ENCODE measurements at places on chromosomes 2 and 18.

DNA sequence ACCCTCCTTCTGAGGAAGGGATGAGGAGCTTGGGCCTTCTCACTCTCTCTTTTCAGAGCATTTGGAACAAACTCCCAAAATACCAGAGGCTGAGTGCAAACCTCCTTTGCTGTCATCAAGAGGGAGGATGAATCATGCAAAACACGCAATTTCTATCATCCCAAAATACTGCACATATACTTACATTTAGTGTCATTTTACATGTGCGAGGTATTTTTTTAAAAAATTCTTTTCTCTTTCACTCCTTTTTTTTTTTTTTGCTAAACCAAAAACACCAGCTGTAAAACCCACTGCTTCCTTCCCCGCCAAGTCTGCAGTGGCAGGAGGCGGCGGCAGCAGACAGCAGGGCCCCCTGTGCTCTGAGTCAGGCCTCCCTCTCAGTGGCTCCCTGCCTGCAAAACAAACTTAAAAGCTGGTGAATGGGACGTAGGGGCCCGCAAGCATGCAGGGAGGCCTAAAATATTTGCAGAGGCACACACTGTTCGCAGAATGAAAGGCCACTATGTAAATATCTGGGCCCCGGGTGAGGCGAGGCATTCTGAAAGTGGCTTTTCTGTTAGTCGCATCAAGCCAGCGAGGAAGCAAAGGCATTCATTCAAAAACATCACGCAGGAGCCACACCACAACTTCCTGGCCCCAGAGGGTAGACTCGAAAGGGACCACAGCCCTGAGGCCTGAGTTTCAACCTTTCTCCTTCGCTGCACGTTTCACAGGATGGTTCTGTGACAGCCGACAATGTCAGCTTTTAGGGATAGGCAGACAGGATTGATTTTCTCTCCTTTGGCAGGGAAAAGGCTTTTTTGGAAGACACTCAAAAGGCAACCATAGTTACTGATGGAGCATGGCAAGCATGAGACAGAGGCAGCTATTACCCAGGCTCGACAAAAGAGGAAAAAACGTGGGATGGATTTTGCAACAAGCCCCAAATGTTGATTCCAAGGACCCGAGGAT, 73.4 kb downstream of the ACTR2 start:
- DNase-seq, result peak; percentile 85

DNA sequence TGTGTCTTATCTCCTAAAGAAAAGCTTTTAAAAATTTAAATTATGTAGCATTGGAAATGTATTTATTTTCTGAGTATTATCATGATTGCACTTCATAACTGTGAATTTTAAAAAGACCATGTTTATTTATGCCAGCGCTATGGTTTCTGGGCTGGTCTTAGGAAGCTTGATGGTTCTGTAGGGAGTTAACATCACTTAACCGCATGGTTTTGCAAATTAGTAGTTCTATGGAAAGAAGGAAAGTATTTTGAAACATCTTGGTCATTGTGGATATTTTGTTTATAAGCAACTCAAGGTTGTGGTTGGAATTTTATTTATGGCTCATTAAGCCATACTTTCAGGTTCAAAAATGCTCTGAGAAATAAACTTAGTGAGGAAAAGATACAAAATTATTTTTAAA, 549.4 kb downstream of the STK39 start:
- DNase-seq, result no peak

DNA sequence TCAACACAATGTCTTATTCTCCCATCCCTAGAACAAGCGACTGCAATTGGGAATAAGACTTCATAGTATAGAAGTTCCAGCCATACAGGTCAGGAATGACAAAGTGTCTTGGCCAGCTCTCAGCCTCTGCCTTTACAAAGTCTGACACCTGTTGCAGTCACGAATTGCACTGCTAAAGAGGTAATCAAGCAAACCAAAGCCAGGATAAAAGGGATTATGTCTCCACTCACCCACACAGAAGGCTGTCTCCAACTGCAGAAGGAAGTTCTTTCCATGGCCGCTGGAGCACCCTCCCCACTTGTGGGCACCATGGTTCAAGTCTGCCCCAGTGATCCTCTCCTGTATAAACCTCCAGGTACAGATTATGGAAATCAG, 114.8 kb upstream of the PKDCC start:
- no peak for DNase-seq

- no peak for DNase-seq
These were observed 58.8 kb downstream of the ST6GAL2 start for GRCh38 chr2:106827158-106827557.

DNA sequence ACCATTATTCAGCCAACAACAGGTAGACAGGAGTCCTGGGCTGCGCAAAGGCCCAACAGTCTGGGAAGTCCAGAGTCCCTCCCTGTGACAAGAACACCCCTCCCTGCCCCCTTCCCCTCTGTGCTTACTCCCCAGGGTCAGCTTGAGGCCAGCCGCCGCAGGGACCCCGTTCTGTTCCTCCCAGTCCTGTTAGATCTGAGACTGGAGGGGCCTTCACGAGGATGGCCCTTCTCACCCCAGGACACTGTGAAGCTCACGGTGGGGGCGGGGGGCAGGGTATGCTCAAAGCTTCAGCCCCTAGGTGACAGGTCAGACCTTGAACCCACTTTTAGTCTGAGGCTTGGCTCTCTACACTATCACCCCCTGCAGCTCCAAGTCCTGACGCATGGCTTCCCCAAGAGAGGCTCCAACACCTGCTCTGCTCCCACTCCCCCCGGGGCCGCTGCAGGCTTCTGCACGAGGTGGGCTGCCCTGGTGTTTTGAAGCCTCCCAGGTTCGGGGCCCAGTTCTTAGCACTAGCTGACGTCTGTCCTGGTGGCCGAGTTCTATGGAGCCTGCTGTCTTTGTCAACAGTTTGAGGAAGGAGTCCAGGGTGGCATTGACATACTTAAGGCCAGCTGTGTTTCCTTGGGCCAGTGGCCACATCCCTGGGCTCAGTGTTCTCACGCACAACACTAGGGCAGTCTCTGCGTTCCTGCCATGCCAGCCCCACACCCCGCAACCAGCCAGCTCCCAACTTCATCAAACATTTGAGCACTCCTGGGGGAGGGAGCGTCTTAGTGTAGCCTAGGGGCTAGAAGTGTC, 37.2 kb upstream of the HPCAL1 start:
- DNase-seq, result no peak

GRCh38 chr2:176637486-176638166, 368.4 kb downstream of the MTX2 start:
- peak; percentile 4 for DNase-seq

GRCh38 chr2:154713675-154714074, 15.2 kb downstream of the KCNJ3 start:
- DNase-seq, result no peak

DNA sequence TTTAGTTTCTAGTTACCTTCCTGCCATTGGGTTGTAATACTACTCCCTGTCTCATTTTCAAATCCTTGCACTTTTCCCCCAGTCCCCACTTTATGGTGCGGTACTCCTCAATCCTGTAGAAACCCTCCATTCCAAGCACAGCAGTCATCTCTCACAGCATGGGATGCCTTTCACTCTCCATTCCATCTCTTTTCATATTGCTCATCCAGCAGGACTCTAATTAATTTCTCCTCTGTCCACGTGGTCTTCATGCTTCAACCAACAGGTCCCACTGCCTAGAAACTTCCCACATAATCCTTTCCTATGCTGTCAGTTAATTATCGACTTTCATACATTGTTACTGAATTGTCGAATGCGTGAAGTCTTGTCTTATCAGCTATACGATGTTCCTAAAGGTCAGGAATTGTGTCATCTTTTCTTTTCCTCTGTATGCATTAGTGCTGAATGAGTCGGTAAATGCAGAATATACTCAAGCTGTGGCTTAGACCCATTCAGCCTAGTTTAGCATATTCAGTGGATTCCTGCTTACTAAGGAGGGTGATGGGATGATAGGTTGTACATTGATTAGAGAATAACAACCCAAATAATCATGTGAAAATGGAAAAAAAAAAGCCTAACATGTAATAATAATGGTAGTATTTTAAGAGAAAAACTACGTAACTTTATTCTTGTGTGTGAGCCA, 89.7 kb downstream of the CRIM1 start:
- DNase-seq, result no peak

DNA sequence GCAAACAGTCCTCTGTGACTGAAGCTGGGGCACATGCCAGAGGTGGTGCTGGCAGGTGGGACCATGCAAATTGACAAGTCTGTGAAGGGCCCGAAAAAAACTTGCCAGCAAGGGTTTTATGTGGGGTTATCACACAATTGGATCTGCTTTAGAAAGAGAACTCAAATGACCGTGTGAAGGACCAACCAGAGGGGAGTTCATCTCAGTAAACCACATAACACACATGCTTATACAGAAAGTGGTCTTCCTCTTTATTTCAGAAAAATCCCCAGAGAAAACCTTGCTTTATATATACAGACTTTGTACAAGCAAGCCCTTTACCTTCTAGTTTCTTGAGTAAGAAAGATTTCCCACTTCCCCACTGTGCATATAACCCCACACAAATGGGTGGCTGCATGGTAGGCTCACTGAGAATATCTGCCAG, 46.7 kb downstream of the KIDINS220 start:
- DNase-seq, result no peak

GRCh38 chr2:165287094-165287778, 48.0 kb downstream of the SCN2A start:
- no peak for DNase-seq

Measured in activated naive CD8-positive, alpha-beta T cell treated with anti-CD3 and anti-CD28 coated beads for 36 hours (primary cell).